ENCODE measurements at places on chromosomes 12 and 14.

GRCh38 chr12:131671276-131671675, 39.6 kb upstream of the SFSWAP start:
- DNase-seq = no peak

- no peak for DNase-seq
Observed at GRCh38 chr14:51950007-51950406, 39.3 kb upstream of the RTRAF start.

DNA sequence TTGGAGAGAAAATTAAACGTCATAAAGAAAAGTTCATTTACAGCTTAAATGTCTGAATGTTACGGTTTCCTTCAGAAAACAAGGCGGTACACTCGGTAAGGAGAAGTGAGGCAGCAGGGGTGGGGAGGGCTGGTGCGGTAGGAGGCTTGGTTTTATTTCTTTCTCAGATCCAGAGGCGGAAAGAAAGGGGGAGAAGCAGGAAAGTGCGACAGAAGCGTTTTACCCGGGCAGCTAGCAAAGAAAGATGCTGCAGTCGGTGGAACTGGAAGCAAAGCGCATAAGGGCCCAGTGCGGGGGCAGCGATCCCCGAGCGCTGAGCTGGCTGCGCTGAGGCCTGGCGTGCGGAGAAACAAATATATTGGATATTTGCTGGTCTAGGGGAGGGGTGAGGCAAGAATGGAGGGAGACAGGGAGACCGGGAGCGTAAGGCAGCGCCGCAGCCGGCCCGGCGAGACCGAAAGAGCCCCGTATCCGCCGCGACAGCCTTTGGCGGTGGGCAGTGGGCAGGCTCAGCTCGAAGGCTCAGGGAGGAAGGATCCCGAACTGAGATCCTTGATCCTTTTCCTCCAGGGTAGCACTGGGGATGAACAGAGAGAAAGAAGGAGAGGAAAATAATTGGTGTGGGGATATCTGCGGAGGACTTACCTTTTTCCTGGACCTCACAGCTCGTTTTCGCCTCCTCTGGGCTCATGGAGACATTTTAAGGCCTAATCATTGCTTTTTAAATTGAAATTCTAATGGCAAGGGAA, 6.4 kb upstream of the HOXC11 start:
- DNase-seq = no peak

DNA sequence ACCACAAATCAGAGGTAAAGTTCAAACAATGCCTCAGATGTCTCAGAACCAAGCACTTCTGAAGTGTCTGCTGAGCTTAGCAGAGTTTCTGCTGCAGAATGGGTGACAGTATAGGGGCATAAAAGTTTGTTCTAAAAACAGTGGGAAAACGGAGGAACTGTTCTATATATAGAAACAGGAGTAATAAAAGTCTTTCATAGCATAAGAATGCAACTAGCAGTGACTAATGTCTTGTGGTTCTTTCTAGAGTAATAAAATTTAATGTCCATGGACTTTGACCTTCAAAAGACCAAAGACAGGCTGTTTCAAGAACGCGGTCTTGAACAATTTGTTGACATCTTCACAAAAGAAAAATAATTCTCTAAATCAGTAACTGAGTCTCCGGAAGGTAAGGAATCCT, 107.5 kb upstream of the FAR2 start:
- DNase-seq = no peak

- no peak for DNase-seq
Observed at GRCh38 chr14:23485326-23485725, 15.8 kb downstream of the NGDN start.

DNA sequence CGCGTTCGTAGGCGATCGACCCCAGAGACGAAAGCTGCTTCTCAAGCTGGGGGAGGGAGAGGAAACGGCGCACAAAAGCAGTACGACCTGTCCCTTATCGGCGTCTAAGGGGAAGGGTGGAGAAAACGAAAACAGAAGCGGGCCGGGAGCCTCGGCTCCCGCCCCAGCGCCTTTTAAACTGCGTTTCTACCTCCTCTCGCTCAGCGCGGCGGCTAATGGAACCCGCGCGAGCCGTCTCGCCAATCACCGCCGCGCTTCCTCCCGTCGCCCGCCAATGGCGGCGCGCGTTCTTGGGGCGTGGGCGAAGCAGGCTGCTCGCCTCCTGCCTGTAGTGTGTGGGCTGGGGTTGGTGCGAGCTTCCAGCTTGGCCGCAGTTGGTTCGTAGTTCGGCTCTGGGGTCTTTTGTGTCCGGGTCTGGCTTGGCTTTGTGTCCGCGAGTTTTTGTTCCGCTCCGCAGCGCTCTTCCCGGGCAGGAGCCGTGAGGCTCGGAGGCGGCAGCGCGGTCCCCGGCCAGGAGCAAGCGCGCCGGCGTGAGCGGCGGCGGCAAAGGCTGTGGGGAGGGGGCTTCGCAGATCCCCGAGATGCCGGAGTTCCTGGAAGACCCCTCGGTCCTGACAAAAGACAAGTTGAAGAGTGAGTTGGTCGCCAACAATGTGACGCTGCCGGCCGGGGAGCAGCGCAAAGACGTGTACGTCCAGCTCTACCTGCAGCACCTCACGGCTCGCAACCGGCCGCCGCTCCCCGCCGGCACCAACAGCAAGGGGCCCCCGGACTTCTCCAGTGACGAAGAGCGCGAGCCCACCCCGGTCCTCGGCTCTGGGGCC, at the start of gene TMPO:
TMPO (plus strand) TSS at position 304 of the 824 bp plus-strand sequence; CDS start at position 582, 278 bp downstream.
- peak; percentile 95 for DNase-seq

DNA sequence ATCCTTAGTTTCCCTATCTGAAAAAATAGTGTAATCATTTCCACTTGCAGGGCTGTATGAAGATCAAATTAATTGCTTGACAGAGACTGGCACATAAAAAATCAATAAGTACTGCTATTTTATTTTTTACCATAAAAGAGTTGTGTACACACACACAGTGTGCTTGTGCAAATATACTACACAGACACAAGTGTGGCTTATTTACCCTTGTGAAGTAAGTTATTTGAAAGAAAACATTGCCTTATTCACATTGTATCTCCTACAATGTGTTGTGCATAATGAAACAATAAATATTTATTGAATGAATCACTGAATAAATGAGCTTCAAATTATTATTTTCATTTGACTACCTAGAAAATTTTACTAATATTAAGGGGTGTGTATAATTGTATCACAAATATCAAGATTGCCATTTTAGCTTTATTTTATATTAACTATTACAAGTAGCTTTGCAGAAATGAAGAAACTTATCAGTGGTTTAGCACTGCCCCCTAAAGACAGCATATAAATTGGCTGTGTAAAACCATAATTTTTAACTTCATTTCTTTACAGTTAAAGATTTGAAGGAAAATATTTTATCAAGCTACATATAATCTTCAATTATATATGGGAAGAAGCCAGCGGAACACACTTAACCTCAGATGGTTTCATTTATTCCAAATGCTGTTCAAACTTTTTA, 11.3 kb downstream of the GARIN6 start:
- no peak for DNase-seq

DNA sequence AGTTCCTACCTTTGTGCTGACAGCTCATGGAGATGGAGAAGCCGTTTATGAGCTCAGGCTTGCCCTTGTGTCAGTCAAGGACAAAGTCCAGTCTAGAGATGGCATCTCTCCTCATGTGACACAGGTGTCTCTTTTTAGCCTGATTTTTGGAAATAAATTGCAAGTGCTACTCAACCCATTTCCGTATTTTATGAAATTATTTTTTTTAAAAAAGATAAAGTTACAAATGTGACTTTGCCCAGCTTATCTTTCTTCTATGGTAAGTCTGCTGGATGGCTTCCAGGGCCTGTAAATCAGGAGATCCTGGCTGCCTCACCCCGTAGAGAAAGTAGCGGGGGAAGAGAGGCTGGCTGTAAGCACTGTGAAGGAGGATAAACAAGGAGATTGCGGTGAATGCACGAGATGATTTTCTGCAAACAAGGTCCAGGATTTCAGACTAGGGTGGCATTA, 169.7 kb downstream of the MYRFL start:
- DNase-seq = no peak

- no peak for DNase-seq
Observed at GRCh38 chr12:23555825-23556207, 393.7 kb downstream of the SOX5 start.

DNA sequence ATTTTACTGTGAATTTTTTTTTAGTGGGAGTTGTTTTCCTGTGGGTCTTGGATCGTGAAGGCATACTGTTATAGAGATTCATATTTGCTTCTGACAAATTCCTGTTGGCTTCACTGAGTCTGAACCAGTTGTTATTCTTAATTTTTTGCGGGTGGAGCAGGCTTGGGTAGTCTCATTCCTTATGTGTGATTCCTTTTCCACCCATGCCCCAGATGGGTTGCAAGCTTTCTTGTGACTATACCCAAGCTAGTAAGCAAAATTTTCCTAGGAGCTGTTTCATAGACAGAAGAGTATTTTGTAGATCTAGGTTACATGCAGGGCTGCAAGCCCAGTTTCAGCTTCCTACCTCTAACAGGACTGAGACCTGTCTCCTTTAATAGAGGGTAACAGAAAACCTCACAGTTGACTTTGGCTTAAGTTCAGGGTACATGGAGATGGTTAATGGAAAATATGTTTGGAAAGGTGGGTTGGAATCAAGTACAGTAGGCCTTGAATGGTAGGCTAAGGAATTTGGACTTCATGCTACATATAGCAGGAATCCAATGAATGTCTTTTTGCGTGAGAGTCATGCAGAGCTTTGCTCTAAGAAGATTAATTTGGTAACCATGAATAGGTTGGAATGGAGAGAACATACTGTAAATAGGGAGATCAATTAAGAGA, 29.0 kb downstream of the TRMT5 start:
- DNase-seq = no peak

- DNase-seq = peak; percentile 17
Observed at GRCh38 chr14:54893151-54893760, 9.4 kb downstream of the GCH1 start.

DNA sequence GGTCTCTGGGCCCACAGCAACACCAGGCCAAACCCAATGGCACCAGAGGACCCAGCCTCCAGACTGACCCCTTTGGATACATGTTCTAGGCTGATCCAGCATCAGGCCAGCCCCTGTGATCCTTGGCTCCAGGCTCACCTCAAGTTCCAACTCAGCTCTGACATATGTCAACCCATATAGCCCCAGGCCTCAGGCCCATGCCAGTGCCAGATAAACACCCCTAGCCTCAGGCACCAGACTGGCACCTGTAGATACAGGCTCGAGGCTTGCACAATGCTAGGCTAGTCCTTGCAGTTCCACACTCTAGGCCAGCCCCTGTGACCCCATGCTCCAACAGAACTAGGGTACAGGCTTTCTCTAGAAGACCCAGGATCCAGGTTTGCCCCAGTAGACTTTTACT, 287.5 kb downstream of the KCNC2 start:
- DNase-seq = no peak

DNA sequence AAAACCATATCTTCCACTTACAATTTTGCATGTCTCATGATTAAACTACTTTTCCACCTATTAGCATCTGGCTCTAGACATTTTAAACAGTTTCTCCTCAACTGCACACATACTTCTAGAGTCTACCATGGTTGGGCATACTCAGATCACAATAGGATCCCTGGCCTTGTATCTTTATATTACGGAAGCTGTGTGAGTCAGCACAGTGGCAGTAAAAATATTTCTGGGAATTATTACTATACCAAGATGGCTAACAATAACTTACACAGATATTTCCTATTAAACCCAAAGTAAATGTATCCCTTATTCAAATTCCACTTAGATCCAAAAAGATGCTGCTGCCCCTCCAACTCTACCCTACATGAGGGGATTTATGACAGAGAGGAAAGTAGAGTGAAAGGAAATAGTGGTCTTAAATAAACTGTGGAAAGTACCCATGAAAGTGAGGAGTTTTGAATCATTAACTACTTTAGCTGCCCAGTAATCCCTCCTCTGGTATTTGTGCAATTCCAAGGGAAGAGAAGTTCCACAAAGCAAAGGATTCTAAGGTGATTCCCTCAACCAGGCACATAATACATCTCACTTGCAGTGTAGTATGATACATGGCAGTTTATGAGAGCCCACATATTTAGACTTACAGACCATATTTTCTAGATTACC, 14.0 kb upstream of the CPSF6 start:
- DNase-seq = no peak

DNA sequence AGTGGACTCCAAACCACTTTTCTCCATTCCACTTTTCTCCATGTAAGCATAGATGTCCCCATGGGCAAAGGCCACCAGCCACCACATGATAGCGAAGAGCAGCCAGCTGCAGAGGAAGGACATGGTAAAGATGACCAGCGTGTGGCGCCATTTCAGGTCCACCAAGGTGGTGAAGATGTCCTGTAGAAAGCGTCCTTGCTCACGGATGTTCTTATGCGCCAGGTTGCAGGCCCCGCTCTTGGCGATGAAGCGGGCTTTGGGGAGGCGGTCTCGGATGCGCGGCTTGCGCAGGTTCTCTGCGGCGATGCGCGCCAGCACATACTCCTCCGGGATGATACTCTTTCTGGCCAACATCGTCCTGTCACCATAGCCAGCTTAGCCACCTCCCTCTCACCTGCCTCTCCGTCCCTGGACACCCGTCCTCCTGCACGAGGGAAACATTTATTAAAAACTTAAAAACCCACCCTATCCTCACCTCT, 1.2 kb downstream of the KCNJ8 start:
- no peak for DNase-seq

- peak; percentile 47 for DNase-seq
Observed at GRCh38 chr12:122190842-122191668, 8.1 kb downstream of the LRRC43 start.

DNA sequence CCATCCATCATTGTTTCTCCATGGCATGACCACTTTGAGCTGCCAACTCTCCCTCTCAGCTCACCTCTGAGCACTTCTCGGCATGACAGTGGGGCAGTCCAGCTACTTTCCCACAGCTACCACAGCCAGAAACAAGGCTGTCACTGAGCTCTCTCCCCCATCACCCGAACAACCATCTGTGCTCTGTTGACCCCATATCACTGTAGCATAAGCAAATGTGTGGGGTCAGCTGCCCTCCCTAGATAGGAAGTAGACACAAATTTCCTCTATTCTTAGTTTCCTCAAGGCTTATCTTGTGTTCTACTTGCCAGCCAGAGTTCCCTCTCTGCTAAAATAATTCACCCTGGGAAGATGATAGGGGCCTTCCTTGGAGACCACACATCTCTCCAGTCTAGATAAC, 82.6 kb upstream of the FUT8 start:
- DNase-seq = no peak

- no peak for DNase-seq
Observed at GRCh38 chr14:96086574-96087077, 47.5 kb downstream of the C14orf132 start.

DNA sequence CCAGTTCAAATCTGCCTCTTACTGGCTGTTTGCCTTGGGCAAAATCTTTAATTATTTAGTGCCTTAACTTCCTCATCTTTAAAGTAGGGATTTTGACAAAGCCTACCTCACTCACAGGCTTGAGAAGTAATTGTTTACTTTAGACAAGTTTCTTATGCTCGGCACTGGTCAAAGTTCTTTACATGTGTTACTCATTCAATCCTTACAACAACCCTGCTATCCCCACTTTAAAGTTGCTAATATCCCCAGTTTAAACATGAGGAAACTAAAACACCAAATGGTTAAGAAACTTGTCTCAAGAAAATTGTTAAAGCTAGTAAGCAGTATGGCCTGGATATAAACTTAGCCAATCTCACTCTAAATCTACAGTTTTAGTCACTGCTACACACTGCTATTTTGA, 204.0 kb upstream of the AVPR1A start:
- DNase-seq = no peak

All from central memory CD4-positive, alpha-beta T cell (primary cell).